ENCODE measurements at places on chromosomes 4 and X.

GRCh38 chr4:159443975-159444374 lies 341.1 kb downstream of the RAPGEF2 start:
- no peak for DNase-seq

- no peak for DNase-seq
Observed at GRCh38 chr4:53355930-53356521, 9.8 kb downstream of the SCFD2 start.

GRCh38 chr4:9703391-9703790 lies 78.0 kb upstream of the DRD5 start:
- peak; percentile 43 for DNase-seq

DNA sequence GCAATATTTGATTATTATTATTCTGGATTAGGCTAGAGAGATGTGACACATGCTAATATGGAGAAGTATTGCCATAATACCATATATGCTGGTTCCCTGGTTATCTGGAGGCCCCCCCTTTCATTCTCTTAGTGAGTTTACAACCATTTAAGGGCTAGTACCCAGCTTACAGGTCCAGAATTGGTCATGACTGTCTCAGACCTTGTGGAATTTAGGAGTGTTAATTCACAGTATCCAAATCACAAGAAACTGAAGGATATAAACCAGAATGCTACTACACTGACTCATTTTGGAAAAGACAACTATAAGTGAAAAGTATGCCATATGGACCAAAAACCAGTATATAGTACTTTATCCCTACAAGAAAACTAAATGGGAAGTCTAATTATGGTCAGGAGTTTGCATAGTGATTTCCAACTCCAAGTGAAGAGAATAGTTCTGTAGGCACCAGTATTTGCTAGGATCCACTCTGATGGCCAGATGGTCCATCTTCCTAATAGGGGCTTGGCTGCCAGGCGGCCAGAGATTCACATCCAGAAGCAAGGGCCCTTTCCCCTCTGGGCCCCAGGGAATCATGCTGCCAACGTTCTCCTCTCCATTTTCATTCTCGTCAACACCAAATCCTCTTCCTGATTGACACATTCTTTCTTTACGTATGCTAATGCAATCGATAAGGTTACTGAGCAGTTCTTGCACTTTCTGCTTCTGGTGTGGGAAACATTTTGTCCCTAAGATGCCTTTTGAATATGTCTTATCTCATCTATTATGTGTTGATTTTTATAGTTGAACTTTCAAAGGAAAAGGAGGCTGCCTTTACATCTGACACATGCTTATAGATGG lies 123.6 kb downstream of the SHROOM3 start:
- no peak for DNase-seq

- peak; percentile 13 for DNase-seq
Observed at GRCh38 chr4:135838889-135839288, 1637.3 kb upstream of the PABPC4L start.

DNA sequence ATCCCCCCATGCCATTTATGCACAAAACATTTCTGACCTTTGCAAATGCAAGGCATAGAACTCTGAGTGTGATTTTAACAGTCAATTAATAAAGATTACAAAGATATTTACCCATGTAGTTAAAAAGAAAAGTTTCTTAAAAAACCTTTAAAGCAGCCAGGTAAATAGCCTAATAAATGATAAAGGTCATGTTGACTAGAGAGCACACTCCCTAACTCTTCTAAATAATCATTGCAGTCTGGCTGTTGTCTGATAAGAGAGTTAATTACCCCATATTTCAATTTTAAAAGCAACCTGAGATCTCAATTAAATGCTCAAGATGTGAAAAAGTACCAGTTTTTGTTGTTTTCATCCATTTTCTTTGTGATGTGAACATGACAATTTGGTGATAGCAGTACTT lies 291.5 kb upstream of the SMIM31 start:
- DNase-seq, result no peak

DNA sequence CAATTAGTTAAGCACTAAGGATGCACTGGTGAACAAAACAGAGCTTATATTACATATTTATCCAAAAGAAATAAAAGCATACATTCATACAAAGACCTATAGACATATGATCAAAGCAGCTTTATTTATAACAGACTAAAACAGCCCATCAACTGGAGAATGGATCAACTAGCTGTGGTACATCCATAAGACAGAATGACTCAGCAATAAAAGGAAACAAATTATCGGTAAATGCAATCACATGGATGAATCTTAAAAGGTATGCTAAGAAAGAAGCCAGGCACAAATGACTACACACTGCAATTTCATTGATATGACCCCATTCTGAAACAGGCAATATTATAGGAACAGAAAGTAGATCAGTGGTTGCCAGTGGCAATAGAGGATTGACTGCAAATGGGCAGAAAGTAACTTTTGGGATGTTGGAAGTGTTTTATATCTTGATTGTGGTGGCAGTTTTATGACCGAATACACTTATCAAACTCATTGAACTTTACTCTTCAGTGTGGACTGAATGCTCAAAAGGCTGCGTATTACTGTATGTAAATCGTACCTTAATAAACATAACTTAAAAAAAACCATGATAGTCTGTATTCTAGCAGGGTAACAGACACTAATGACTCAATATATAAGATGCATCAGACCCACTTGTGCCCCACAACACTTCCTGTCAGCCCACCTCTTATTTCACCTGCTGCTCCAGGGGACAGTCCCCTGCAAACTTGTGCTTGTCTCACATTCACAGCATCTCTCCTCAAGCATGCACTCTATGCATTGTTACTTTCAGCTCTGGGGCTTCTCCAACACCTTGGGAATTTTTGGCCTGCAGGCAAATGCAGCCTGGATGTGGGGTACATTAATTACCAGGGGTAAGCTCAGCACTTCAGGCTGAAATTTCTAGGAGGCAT lies 59.1 kb downstream of the MID1IP1 start:
- DNase-seq, result no peak

- DNase-seq, result no peak
Observed at GRCh38 chr4:33512397-33512796, 2731.9 kb downstream of the ARAP2 start.

DNA sequence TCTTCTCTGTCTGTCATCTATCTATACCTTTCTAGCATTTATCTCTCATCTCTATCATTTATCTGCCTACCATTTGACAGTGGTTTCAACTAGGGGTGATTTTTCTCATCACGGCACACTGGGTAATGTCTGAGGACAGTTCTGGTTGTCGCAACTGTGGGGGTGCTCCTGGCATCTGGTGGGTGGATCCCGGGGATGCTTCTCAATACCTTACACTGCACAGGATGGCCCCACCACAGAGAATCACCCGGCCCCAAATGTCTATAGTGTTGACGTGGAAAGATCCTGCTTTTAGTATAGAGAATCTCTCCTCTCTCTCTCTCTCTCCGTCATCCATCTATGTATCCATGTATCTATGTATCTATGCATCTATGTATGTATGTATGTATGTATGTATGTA lies 7.2 kb downstream of the P2RY8 start:
- no peak for DNase-seq

GRCh38 chr4:13174001-13174400 lies 310.1 kb downstream of the RAB28 start:
- DNase-seq, result no peak

GRCh38 chrX:2464677-2465166 lies 36.1 kb downstream of the DHRSX start:
- DNase-seq, result no peak

GRCh38 chr4:149985981-149986380 lies 92.3 kb upstream of the DCLK2 start:
- no peak for DNase-seq

DNA sequence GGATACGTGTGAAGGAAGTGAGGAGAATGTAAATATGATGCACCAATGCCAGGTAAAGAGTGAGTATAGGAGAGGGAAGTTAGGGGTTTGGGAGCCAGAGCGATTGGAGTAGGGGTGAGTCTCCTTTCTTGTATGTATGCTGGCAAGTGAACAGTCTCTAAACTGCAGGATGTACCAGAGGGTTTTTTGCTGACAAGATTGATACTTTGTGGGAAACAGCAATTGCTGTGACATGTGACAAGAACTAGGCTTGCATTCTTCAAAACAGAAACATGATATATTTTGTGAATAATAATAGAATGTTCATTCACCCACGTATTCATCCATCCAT lies 706 bp downstream of the CHIC1 start:
- no peak for DNase-seq
